ENCODE measurements at places on chromosomes 2 and 18.
A peak's percentile ranks its signal among the peaks of the same experiment; 100 is the strongest.

- no peak for DNase-seq
These were observed 217.2 kb upstream of the OSR1 start for GRCh38 chr2:19575641-19576040.

DNA sequence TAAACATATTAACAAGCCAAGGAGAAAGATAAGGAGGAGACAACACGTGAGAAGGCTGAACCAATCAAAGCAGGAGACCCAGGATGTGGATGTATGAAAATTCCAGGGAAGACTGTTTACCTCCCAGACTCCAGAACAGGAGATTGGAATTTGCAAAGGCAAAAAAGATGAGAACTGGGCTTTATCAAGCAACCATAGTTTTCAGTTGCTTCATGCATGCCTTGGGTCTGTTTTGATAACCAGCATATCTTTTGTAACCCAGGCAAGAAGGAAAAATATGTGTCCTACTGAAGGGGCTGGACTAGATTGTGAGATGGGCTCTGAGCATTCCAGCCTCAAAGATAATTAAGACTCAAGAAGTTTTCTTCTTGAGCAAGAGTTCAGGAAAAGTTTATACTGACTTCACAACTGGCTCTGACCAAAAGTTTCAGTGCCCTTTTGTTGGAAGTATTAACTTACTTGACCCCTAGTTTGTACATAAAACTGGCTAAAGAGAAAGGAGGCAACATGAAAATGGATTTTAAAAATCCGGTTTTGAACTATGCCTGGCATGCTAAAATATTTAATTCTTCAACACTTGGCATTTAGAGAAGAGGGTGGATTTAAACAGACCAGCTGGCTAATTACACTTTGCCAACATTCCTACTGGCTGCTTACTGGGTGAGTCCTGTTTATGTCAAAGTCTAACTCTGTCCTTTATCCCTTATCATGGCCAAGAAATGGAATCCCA lies 79.3 kb upstream of the CD28 start:
- DNase-seq: no peak

DNA sequence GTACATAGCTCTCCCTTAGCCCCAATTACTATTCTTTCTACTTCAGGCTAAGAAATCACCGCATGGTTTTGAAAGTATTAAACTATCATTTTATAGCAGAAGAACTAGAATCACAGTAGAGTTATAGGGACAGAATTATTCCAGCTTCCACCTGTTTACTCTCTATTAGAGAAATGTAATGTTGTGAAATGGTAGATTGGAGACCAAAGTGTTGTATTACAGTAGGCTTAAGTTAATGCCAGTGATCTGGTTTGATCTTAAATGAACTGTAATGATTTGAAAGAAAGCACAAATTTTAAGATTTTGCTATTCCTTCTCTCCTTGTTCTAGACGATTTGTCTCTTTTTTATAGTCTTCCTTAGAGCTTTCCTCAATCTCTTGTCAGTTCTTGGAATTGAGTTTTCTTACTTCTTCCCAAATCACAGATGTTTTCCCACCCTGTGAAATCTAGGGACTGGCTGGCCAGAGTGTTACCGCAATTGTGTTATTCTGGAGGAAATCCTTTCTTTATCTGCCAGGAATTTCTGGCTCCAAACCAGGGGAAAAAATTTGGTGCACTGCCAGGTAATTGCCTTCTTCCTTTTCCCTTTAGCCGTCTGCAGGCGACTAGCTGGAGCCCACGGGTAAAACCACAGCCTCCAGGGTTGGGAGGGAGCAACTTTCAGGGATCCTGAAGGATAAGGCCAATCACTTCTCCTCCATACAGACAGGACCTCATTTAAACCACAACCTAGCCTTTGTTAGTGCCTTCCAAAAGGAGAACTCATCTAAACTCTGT lies 51.7 kb downstream of the NOP58 start:
- DNase-seq: no peak

DNA sequence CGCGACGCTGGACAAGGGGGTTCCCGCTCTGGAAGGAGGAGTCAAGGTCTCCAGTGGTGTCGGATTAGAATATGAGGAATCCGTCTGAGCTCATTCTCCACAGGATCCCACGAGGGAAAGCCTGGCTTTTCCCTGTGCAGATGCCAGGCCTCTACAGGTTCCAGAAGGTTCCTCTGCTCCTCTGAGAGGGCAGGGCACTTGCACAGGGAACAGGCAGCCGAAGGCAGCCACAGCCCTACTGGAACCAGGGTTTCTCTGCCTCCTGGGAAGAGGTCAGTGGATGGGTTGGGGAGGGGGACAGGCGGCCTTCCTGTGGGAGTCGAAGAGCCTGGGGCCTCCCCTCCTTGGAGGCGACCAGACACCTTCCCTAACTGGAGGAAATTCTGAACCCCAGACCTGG lies 1.7 kb upstream of the AQP12A start:
- DNase-seq: no peak

GRCh38 chr2:55989405-55989804 lies 65.8 kb upstream of the EFEMP1 start:
- DNase-seq: no peak

DNA sequence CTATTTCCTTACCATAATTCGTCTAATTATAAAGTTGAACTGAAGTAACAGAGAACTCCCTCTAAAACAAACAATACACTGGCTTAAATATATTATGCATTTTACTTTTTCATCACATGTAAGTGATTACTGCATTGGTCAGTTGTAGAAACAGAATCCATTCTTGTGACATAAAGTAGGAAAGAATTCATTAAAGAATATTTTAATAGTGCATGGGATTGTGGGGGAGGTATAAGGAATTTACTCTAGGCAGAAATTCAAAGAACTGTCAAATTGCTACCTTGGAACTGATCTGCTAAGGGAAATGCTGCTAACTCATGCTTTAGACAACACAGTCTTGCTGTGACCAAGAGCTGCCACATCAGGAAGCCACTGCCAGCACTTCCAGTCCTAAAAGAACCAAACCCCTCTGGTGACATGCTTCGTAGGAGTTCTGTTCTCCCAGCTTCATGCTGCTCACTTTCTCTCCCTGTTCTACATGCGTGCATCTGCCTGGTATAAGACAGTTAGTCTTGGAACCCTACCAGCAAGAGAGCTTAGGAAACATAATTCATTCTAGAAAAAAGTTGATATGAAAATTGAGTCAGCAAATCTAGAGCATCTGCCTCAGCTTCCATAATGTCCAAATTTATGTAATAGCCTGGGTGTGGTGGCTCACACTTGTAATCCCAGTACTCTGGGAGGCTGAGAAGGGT lies 1137.6 kb upstream of the NXPH2 start:
- DNase-seq: no peak

DNA sequence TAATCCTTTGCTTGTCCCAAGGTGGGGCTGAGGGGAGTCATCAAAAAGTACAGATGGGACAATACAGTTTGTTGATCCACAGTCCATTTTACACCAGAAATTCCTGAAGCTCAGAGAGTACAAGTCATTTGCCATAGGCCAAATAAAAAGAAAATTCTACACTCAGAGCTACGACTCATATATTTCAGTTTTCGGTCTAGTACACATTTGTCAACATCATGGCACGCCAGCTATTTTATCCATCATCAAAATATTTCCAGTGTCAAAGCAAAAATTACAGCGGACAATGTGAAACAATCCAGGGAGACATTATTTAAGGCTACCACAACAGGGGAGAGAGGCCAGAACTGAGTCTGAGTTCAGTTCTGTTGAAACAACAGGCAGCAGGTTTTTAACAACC lies 587.5 kb upstream of the DSEL start:
- no peak for DNase-seq

- DNase-seq: no peak
These were observed at the start of gene M1AP for GRCh38 chr2:74648009-74648443. Gene M1AP, minus strand, starts transcription at chr2:74648330. Its CDS starts 8,055 bp downstream, at chr2:74640275.

- DNase-seq: no peak
These were observed 36.3 kb downstream of the ARHGEF33 start for GRCh38 chr2:38925982-38926381.

DNA sequence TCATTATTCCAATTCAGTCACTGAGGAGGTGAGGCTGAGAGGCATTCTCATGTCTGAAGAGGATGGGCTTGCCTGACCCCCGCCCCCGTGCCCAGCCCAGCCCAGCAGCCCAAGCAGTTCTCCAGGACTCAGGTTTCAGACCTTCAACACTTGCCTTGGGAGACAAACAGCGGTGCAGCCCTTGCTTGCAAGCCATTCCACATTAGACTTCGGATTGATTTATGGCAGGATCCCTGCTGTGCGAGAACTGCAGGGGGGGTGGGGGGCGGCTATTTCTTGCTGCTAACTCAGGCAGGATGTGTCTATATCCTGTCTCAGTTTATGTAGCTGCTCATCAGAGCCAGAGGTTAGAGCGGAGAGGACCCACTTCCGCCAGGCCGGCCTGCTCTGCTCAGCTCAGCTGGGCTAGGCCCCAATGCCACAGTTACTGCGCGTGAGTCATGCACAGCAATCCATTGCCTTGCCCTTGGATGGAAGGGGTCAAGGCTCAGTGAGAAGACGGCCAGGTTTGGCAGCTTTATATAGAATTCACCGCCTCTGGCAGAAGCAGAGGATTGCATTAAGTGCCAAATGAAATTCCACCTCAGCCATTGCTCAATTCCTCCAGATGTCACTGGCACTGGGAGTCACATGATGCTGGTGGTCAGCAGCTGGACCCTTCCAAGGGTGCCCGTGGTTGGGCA lies 1.8 kb downstream of the GYPC start:
- peak; percentile 46 for DNase-seq

GRCh38 chr18:59459369-59460071 lies 100.5 kb upstream of the LMAN1 start:
- no peak for DNase-seq

GRCh38 chr18:33699372-33699771 lies 121.4 kb downstream of the ASXL3 start:
- no peak for DNase-seq

DNA sequence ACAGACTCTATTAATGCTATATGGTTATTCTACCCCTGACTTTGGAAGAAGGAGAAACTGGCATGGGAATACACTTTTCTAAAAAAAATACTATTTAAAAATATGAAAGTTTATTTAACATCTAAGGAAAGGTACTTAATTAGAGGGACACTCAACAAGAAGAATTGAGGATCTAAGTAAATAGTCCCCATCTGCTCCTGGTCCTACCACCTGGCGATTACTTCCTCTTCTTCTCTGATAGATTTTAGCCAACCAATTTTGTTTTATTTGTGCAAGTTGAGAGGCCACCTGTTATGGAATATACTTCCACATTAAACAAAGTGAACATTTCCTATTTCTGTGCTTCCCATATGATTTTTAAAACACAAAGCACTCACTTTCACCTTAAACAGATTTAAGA lies 111.7 kb downstream of the BCL2 start:
- DNase-seq: no peak

GRCh38 chr2:102843764-102844443 lies 82.1 kb downstream of the TMEM182 start:
- no peak for DNase-seq

- no peak for DNase-seq
These were observed 174.7 kb downstream of the MTX2 start for GRCh38 chr2:176443946-176444345.

DNA sequence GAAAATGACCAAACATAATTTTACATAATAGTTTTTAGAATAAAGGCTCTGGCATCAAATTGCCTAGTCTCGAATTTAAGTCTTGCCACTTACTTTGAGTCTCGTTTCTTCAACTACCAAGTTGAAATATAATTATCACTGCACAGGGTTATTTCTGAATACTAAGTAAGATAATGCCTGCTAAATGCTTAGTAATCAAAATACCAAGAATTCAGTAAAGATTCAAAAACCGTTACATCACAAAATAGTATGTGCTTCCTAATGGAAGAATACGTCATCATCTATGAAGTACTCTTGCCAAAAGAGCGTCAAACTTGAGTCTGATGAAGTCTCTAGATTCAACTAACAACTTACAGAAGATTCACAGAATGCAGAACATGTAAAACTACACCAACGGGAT lies 40.5 kb downstream of the ATL2 start:
- DNase-seq: no peak

GRCh38 chr2:215695861-215696260 lies 260.0 kb upstream of the FN1 start:
- DNase-seq: no peak

DNA sequence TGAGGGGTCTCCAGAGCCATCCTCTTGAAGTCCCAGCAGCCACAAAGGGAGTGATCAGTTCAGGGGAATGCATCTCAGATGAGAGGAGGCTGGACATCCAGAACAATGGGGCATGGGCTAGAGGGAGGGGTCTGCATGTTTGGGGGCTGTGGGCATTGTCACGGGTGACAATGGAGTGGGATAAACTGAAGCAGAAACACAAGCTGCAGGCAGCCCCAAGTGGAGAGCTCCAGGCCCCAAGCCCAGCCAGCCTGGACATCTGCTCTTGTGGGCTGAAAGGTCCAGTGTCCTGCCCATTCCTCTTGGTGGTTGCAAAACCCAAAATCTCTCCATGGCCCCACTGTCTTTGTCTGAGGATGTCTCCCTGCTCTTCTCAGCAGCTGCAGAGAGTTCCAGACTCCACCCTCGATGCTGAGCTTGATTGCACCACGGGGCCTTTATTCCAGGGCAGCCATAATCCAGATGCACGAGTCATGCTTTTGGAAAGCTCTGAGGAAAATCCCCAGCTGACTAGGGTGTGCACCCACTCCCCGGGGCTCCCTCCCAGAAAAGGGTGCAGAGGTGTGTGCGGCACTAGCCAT lies 149.4 kb downstream of the TNS1 start:
- DNase-seq: no peak

DNA sequence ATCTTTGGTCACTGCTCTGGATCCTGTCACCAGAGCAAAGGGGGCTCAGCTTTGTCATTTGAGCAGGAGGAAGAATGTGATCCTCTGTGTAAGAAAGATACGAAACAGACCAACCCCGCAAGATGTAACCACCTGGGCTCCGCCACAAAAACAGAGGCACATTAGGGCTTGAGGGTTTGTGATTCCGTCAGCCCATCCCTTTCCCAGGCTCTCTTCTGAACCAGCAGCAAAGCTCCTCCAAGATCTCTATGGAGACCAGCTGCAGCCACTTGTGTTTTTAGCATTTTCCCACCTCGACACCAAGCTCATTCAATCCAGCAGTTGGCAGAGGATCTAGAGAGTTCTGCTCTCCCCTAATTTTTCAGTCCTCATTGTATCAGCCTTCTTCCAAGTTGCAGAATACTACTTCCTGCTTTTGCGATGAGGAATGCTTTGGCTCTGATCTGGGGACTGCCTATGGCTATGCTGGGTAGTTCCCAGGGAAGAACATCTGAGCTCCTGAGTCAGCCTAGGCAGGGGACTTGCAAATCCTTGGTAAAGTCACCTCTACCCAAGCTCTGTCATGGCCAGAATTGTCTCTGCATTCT lies 139.6 kb upstream of the RAB12 start:
- no peak for DNase-seq

DNA sequence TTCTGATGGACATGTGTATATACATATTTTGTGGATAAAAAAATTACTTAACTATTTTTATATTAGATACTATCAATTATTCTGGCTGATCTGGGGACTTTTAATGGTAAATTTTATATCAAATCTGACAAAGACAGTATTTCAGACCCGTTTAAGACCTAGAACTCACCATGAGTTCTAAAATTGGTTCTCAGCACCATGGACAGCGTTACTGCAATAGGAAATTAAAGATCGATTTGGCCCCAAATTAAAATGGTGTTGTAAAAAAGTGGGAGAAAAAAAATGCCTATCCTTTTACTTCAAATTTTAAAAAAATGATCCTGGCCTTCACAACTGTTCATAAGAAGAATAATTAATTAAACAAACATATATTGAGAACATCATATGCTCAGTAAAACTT lies 919 bp upstream of the SCN2A start:
- no peak for DNase-seq

Measured in GM12892 (cell line).